CD14-positive monocyte (primary cell): ENCODE measurements at places on chromosomes 2 and 18.

DNA sequence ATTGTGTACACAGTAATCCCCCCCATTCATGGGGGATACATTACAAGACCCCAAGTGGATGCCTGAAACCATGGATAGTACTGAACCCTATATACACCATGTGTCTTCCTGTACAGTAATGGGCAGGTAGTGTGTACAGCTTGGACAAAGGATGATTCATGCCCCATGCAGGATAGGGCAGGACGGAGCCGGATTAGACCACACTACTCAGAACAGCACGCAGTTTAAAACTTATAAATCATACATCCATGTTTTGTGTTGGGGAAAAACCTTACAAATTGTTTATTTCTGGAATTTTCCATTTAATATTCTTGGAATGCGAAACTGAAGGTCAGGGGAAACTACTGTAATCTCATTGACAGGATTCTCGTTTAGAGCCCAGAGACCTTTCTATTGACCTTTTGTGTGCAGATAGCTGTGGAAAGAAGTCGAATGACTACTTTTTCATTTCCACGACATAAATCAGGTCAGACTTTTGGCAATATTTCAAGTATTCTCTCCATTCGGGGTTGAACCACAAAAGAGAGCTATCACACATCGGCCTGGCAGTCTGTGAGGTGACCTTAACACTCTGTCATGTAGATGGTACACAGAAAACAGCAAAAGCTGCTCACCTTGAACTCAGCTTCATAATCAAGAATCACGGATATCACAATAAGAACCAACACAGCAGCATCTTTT lies 9.9 kb upstream of the YPEL5 start:
- no peak for DNase-seq
- no peak overlapping the region for H3K4me3 ChIP-seq
- no peak overlapping the region for H3K27ac ChIP-seq
- no peaks in the 10 kb centered on the region for H3K27me3 ChIP-seq
- no peaks in the 10 kb centered on the region for H3K36me3 ChIP-seq

DNA sequence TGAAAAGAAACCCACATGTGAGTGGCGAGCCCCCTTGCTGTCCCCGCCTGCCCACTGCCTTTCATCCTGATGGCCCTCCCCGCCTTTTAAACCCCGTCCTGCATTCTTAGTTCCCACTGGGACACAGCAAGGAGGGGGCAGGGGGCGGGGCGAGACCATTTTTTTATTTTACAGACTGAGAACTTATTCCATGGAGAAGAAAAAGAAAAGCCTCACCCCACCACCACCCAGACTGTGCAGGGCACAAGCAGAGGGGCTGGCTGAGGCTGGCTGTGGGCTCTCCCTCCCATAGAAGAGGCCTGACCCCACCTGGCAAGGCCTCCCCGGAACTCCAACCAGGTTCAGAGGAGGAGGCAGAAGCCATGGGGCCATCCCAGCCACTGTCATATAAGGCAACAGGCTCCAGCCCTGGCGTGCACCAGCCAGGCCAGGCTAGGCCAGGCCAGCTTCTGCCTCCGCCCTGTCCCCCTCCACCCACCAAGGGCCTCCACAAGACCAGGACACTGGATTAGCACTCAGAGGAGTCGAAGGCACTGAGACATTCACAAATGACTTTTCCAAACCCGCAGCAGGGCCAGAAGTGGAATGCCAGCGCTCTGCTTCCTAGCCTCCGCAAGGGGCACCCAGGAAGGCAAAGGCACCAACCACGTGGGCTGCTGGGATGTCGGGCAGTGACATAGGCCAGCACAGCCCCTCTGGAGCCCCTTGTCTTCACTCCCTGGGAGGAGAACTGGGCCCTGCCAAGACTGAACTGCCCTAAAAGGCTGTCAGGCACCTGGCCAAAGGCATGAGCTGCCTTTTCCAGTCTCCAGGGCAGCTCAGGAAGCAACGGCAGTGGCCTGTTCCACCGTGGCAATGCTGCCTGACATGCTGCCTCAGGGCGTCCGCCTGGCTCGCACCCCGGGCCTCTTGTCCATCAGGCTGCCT lies 37.5 kb upstream of the SEMA4C start:
- no peaks in the 10 kb centered on the region for H3K4me1 ChIP-seq
- DNase-seq: no peak
- no peaks in the 10 kb centered on the region for H3K36me3 ChIP-seq
- H3K27ac ChIP-seq: no peak overlapping the region

DNA sequence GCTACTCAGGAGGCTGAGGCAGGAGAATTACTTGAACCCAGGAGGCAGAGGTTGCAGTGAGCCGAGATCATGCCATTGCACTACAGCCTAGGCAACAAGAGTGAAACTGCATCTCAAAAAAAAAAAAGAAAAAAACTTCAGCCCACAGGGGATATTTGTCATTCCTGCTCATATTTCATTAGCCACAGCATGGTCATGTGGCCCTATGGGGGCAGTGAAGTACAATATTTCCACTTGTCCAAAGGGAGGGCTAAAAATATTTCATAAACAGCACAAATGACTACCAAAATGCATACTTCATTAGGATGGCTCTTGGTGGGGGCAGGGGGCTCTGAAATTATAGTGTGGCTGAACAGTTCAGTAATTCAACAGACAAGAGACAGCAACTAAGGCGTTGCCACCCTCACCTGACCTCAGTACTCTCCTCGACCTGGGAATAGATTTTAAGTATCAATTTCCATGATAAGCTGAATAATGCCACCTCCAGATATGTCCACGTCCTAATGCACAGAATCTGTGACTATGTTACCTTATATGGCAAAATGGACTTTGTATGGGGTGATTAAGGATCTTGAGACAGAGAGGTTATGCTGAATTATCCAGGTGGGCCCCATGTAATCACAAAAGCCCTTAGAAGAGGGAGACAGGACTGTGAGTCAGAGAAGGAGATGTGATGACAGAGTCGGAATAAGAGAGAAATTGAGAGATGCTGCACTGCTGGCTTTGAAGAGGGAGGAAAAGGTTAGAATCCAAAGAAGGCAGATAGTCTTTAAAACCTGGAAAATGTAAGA lies 158.2 kb upstream of the CRIM1 start:
- no peaks in the 10 kb centered on the region for H3K36me3 ChIP-seq
- DNase-seq: no peak
- H3K4me1 ChIP-seq: no peaks in the 10 kb centered on the region
- no peak overlapping the region for H3K4me3 ChIP-seq
- no peak overlapping the region for H3K27ac ChIP-seq

GRCh38 chr2:10520154-10520553 lies 72.0 kb upstream of the ODC1 start:
- no peaks in the 10 kb centered on the region for H3K36me3 ChIP-seq
- no peak overlapping the region for H3K4me3 ChIP-seq
- H3K4me1 ChIP-seq: no peaks in the 10 kb centered on the region
- H3K27ac ChIP-seq: no peak overlapping the region
- no peaks in the 10 kb centered on the region for H3K27me3 ChIP-seq

DNA sequence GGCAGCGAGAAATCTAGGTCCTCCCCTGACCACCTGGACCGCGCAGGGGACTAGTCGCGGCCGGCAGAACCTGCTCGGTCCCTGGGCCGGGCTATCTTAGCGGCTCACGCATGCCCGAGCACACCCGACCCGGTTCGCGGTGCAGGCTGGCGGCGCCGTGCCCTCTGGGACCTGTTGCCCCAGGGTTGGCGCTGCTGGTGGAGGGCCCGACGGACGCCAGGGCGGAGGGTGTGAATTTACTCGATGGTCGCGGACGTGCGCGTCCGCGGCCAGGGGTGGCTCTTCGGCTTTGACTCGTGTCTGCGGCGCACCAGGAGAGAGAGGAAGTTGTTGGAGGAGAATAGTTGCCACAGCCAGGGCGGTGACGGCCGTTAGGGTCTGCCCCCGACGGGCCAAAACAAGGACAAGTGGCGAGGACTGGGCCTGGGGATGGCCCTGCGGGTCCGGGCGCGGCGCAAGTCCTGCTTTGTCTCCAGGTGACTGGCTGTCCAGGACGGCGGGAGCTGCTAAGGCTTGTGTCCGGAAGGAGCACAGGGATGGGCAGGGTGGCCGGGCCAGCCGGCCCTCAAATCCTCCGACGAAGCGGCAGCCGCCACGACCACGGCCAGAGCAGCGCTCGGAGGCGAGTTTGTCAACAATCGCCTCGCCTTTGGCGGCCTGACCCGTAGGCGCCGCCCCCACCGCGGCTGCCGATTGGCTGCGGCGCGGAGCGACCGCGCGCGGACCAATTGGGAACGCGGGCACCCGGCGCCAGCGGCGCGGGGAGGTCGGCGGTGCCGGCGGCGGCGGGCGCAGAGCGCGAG lies 1.3 kb downstream of the BCL2L11 start:
- H3K36me3 ChIP-seq: peaks cover 35% of the 10 kb centered on the region
- H3K4me1 ChIP-seq: peaks cover 55% of the 10 kb centered on the region
- peaks cover 17% of the 10 kb centered on the region for H3K27me3 ChIP-seq

- no peaks in the 10 kb centered on the region for H3K27me3 ChIP-seq
- DNase-seq: no peak
- H3K27ac ChIP-seq: no peak overlapping the region
- no peaks in the 10 kb centered on the region for H3K36me3 ChIP-seq
- no peak overlapping the region for H3K4me3 ChIP-seq
- peaks cover 7% of the 10 kb centered on the region for H3K4me1 ChIP-seq
These were observed 40.5 kb upstream of the PAPOLG start for GRCh38 chr2:60715561-60715960.

DNA sequence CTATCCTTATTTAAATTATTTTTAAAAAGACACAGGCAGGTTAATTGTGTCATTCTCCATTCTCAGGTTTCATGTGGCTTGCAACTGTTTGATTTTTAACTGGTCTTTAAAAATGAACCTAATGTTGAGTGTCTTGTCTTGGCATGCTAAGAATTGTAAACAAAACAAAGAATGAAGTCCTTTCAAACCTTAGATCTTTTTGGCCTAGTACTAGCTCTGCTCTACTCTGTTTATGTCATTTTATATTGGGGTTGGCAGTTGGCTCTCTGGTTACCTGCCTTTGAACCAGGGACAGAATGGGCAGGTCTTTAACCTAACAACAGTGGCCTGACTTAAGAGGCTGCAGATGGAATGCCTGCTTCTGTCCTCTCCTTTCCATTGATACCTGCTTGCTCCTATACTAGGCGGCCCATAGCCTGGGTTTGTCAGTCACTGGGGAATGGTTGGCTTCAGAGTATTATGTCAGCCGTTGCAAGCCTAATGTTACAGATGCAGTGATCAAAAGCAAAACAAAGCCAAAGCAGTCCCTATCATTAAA lies 85.5 kb downstream of the MTA3 start:
- no peak overlapping the region for H3K4me3 ChIP-seq
- H3K27me3 ChIP-seq: no peaks in the 10 kb centered on the region
- no peak for DNase-seq
- H3K36me3 ChIP-seq: no peaks in the 10 kb centered on the region

- peaks cover 25% of the 10 kb centered on the region for H3K36me3 ChIP-seq
- no peaks in the 10 kb centered on the region for H3K27me3 ChIP-seq
- H3K4me3 ChIP-seq: no peak overlapping the region
These were observed 16.0 kb downstream of the LANCL1 start for GRCh38 chr2:210460322-210461227.

GRCh38 chr2:113906647-113907046 lies 16.8 kb downstream of the ACTR3 start:
- H3K27ac ChIP-seq: no peak overlapping the region
- H3K27me3 ChIP-seq: no peaks in the 10 kb centered on the region
- no peak overlapping the region for H3K4me3 ChIP-seq

DNA sequence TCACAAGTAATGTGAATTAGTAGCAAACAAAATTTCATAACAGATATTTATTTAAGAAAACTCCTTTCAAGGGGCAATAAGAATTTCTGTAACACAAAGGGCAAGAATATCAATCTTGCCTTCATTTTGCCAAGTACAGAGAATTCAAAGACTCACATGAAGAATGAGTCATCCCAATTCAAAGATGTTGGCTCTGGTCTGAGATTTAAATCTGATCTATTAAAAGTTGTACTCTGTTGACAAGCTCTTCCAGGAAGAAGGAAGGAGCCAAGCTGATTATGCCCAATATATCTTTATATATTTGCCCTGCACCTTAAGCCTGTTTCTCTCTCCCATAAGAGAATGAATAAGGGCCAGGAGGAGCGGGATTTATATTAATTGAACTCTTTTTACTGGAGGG lies 55.9 kb upstream of the RPE start:
- DNase-seq: no peak
- H3K36me3 ChIP-seq: no peaks in the 10 kb centered on the region
- H3K27me3 ChIP-seq: no peaks in the 10 kb centered on the region
- H3K4me3 ChIP-seq: no peak overlapping the region
- peaks cover 2% of the 10 kb centered on the region for H3K4me1 ChIP-seq
- H3K27ac ChIP-seq: no peak overlapping the region

DNA sequence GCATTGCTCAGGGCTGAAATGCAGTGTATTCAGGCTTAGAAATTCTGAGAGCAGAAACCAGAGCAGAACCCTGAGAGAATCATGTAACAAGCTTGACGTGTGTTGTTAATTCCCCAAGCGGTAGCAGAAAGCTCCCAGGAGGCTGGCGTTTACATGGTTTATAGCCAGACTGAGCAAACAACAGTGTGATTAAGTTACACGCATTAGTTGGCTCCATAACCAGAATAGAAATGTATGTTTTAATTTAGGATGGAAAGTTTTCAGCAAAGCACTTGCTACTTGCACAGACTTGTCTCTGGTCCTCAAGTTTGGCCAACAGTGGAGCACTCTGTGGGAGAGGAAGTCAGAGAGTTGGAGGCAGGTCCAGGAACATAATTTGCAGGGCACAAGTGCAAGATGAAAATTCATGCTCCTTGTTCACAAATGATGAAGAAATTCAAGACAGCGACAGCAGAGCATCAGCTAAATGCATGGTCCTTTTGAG lies 69.3 kb downstream of the MAPK4 start:
- H3K4me3 ChIP-seq: no peak overlapping the region
- H3K36me3 ChIP-seq: no peaks in the 10 kb centered on the region
- H3K27ac ChIP-seq: no peak overlapping the region
- no peak for DNase-seq

GRCh38 chr2:96965781-96966514 lies 20.4 kb downstream of the FAM178B start:
- no peaks in the 10 kb centered on the region for H3K36me3 ChIP-seq
- no peak overlapping the region for H3K4me3 ChIP-seq
- DNase-seq: no peak
- H3K4me1 ChIP-seq: no peaks in the 10 kb centered on the region

DNA sequence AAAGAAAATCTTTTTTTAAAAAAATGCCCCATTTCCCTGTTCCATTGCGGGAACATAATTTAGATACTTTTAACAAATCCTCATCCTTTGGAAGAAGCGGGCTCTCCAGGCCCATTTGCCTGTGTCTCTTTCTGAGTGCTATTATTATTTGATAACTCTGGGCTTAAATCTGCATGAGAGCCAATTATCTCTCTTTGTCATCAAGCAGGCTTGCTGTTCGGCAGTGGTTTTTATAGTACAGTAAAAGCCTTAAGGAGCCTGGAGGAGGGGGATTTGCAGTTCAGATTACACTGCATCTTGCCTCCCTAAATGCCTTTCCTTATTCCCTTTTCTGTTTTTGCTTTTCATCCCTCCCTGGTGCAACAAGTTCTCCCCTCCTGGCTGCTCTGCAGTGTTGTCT lies 50.6 kb downstream of the CELF4 start:
- no peaks in the 10 kb centered on the region for H3K36me3 ChIP-seq
- no peak for DNase-seq
- H3K27me3 ChIP-seq: no peaks in the 10 kb centered on the region
- no peaks in the 10 kb centered on the region for H3K4me1 ChIP-seq

- DNase-seq: no peak
- H3K4me3 ChIP-seq: no peak overlapping the region
- H3K4me1 ChIP-seq: no peaks in the 10 kb centered on the region
- no peak overlapping the region for H3K27ac ChIP-seq
- no peaks in the 10 kb centered on the region for H3K36me3 ChIP-seq
- no peaks in the 10 kb centered on the region for H3K27me3 ChIP-seq
These were observed 17.3 kb upstream of the EPC2 start for GRCh38 chr2:148627224-148627623.

- no peaks in the 10 kb centered on the region for H3K4me1 ChIP-seq
- no peak for DNase-seq
- H3K27ac ChIP-seq: no peak overlapping the region
- no peaks in the 10 kb centered on the region for H3K36me3 ChIP-seq
- H3K4me3 ChIP-seq: no peak overlapping the region
These were observed 146.1 kb downstream of the LNPK start for GRCh38 chr2:175855794-175856453.
